ENCODE measurements at places on chromosomes 16 and 17.

- no peak for DNase-seq
Observed at GRCh38 chr16:22425036-22425801, 50.8 kb upstream of the CDR2 start.

DNA sequence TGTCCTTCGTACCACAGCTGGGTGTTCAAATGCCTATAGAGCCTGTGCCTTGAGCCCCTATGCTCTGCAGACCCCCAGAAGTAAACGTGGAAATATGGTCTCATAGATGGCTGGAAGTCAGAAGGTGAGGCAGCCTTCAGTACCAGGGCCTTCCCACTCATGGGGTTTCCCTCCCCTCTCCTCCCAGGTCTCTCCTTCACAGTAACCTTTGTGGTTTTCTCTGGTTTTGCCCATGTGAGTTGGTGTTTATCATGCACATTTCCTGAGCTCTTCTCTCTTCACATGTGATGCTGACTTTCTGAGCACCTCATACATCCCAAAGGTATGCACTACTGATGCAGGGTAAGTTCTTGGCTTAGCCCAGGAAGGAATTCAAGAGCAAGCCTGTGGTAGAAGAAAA lies 35.4 kb downstream of the TMEM114 start:
- no peak for DNase-seq

- no peak for DNase-seq
Observed at GRCh38 chr16:16146380-16147315, 76.6 kb downstream of the ABCC6 start.

DNA sequence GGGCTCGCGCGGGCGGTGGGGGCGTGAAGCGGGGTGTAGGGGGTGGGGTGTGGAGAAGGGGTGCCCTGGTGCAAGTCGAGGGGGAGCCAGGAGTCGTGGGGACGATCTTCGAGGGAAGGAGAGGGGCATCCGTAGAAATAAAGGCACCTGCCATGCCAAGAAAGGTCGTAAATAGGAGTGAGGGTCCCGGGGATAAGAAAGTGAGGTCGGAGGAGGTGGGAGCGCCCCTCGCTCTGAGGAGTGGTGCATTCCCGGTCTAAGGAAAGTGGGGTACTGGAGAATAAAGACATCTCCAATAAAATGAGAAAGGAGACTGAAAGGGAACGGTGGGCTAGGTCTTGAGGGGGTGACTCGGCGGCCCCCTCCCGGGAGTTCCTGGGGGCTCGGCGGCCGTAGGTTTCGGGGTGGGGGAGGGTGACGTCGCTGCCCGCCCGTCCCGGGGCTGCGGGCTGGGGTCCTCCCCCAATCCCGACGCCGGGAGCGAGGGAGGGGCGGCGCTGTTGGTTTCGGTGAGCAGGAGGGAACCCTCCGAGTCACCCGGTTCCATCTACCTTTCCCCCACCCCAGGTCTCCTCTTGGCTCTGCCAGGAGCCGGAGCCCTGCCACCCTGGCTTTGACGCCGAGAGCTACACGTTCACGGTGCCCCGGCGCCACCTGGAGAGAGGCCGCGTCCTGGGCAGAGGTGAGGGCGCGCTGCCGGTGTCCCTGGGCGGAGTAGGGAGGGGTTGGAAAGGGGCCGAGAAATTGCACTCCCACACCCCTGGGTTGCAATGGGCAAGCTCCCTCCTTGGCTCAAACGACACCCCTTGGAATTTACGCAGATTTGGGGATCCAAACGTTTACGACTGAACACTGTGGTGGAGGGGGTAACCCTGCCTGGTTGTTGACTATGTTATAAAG lies 888 bp downstream of the CDH1 start:
- DNase-seq = no peak

DNA sequence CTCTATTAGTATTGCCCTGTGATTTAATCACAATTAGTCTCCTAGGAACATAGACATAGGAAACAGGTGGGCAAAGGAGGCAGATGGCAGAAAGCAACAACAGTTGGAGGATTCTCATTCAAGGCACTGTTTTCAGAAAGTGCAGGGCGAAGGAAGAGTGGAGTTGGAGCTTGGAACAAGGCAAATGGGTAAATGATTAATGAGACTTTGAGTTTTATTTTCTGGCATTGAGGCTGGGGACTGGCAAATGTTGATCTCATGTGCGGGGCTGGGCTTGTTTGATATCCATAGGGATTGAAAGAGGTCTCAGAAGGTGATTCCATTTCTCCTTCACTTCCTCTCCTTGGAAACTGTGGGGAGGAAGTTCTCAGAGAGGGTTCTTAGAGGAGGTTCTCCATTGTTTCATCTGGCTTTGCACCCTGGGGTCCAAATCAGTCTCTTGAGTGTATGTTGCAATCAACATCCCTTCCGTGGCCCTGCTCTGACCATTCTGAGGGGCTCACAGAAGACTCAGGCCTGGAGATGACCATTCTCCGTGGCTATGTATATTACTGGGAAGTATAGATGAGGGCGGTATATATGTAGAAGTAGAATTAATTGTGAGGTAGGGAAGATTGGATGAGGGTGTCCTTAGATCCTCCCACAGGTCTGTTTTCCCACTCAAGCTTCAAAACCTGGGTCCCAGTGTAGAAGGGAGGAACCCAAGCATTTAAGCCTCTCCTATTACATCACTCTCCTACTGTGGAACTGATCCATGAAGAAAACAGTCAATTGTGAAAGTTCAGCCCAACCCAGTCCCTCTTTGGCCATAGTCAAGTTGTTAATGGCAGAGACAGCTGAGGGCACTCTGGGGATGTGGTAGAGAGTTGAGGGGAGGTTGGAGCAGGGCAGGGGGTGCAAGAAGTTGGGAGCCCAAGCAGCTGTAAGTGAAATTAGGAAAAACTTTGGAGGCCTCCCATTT lies 36.5 kb upstream of the SRSF1 start:
- no peak for DNase-seq

- no peak for DNase-seq
Observed at GRCh38 chr16:46768809-46769208, 20.7 kb upstream of the MYLK3 start.

GRCh38 chr16:47999595-47999994 lies 156.2 kb downstream of the ABCC12 start:
- no peak for DNase-seq

GRCh38 chr16:48611329-48612137 lies 1.6 kb upstream of the N4BP1 start:
- peak; percentile 29 for DNase-seq

GRCh38 chr16:89268987-89269735 lies 51.7 kb downstream of the ZNF778 start:
- no peak for DNase-seq

- no peak for DNase-seq
Observed at GRCh38 chr16:11236461-11237254, 19.3 kb downstream of the SOCS1 start.

- DNase-seq = no peak
Observed at GRCh38 chr16:8712589-8713361, 38.4 kb downstream of the ABAT start.

- DNase-seq = no peak
Observed at GRCh38 chr16:56734429-56734828, 4.5 kb downstream of the NUP93 start.

DNA sequence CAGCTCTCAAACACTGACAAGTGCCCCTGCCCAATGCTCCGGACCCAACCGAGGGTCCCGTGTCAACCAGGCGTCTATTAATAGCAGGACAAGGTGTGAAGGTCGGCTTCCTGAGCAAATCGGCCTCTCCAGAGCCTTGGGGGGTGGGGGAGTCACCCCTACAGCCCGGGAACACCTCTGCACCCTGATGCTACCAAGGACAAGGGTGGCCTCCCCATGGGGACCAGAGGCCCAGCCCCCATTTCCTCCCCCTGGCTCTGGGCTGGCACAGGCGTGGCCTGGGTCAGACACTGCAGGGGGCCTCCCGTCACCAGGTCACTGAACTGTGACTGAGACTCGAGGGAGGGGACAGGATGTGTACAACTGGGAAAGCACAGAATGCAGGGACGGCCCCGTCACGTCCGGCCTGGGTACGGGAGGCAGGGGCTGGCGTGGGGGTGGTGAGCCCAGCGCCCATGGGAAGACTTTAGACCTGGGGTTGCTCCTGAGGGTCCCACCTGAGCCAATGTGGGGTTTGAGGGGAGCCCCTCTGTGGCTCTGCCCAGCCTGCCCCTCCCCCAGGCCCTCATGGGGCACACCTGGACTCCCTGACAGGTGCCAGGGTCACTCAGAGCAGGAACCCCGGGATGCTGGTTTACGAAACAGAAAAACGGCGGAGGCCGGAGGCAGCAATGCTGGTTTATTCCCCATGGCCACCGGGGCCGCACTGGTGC lies 579 bp upstream of the CYBA start:
- peak; percentile 57 for DNase-seq

DNA sequence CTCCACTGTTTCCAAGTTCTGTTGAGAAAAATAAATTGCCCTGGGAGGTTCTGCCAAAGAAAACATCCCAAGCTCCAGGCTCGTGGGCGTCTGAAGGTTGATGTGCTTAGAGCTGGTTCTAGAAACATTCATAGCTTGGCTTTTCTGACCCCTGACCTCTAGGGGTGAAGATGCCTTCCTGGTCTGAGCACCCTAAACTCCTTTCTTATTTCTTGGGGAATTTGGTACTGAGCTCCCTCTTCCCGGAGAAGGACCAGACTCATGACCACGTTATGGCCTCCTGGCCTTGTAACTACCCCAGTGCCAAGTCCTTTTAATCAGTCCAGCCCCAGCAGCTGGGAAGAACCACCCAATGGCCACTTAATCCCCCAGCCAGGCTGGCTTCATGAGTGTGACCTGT lies 66.4 kb downstream of the MYH11 start:
- no peak for DNase-seq

GRCh38 chr17:43553573-43553972 lies 7.4 kb upstream of the ETV4 start:
- no peak for DNase-seq

DNA sequence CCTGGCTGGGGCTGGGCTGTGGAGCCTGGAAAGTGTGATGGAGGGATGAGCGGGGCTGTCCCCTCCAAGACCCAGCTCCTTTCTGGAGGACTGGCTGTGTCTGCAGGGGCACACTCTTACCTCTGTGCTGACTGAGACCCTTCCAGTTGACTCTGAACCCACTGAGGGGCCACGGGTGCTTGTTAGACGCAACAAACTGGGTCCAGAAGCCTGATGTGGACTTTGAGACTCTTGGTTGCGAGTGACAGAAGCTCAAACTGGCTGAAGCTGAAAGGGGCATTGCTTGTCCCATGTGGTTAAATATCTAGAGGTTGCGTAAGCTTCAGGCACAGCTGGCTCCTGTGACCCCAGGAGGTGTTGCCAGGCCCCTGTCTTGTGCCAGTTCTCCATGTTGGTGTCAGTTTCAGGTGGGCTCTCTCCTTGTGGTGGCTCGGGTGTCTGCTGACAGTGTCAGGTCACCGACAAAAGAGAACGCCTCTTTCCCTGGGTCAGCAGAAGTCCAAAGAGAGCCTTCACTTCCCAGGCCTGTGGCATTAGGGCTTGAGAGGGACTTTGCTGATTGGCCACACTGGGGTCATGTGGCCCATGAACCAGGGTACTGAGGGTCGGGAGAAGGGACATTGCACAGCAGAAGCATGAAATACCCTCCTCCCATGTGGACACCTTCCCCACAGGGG lies 16.7 kb downstream of the ADCY7 start:
- DNase-seq = no peak

DNA sequence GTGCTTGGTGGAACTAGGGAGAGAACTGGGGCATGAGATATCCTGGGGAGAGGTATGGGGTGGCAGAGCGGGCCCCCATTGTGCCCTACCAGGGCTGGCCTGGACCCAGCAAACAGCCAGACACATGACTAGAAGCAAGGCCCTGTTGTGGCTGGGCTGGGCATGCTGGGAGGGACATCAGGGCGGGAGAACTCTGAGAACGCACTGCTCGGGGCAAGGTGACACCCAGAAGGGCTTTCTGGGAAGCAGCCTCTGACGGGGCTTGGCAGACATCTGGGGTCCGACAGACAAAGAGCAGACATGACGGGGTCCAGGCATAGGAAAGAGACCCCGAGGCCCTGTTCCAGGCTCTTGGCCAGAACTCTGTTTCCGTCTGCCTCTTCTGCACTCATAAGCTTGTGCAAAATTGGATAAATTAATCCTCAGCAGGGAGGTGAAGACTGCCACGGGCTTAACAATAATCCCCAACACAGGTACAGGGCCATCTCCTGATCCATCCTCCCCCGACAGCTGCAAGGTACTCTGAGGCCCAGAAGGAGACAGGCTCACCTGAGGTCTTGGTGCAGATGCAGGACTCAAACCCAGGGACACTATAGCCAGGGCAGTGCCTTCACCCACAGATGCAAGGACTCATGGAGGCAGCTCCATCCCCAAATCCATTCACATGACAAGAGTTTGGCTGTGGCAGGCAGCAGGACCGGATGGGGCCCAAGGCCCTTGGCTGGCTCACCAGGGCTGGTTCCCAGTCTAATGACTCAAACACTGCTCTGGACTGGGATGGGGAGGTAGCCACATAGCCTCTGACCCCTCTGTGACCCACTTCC lies 5.4 kb downstream of the SREBF1 start:
- no peak for DNase-seq

DNA sequence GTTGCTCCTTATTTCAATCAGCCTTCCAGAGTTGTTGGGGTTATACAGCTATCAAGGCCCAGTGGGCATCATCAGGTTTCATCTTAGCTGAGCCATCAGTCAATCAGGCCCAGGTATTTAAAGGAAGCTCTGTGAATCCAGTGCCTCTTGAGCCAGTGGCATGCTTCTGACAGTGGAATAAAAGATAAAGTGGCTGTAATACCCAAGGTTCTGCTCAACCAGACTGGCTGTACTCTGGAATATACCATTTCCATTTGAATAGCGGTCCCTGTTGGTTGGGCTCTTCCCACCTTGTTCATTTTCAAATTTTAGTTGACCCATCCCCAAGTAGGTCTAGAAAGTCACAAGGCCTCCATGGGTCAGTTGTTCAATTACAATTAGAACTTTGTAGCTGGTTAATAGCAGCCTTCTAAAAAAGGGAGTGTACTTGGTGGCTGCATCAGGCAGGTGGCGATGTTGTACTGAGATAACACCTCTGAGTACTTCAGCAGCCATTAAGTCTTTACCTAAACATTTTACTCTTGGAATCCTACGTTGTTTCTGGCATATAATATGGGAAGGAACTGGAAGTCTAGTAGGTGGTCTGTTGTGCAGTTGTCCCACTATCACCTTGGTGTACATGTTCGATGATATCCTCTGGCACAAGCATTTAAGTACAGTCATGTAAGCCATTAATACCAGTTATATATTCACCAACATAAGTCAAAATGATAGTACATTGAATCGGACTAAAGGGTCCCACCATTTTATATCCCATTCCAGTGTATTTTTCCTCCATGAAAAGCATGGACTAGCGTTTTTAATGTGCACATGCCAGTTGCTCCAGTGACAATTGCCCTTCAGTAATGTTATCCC lies 294.1 kb downstream of the BCAS3 start:
- DNase-seq = no peak

- no peak for DNase-seq
Observed at GRCh38 chr17:48244121-48244711, 136.7 kb downstream of the SNX11 start.

- no peak for DNase-seq
Observed at GRCh38 chr17:39737760-39738567, at the start of gene GRB7. Gene GRB7, plus strand, starts transcription at chr17:39737938. Its CDS starts 4,364 bp downstream, at chr17:39742302.

DNA sequence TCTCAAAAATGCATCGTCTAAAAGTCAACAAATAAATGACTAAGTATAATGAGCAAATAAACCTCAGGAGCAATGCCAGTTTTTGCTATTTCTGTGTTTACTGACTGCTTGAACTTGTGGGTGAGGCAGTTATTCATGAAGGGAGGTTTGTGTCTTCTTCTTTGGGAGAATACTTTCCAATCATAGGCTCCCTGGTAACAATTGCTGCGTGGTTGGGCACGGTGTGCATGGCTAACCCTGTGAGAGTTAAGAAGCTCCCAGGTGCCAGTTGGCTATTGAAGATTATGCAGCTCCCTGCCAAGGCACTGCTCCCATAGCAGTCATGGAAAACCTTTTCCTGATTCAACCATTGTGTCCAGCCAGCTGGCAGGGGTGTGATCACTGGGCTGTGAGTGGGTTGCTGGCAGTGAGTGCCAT lies 775.9 kb upstream of the GOT2 start:
- DNase-seq = no peak

GRCh38 chr16:84161037-84161436 lies 15.9 kb downstream of the DNAAF1 start:
- DNase-seq = no peak
